ENCODE measurements at places on chromosomes 12 and 14.

- no peak for DNase-seq
Measured at GRCh38 chr12:52327830-52328500, 6.8 kb upstream of the KRT83 start.

DNA sequence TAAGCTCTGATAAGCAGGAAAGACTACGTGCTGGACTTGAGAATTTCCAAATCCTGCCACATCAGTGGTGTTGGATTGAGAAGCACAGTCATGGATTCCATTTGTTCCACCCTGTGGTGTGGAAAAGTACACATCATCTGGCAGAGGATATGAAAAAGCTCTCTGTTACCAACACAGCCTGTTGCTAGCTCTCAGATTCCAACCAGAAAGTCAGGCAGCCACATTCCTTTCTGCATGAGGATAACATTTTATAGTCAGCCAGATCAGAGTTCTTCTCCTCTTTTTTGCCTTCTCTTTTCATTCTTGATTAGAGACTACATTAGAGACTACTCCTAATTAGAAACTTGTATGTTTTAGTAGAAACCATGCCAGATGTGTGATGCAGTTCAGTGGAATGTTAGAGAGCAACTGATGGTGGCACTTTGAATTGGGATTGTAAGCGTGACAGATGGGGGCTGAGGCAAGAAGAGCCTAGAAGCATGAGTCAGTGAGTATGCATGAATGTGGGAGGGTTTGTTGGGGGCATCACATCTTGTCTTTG, 61.2 kb upstream of the STXBP6 start:
- DNase-seq: no peak

DNA sequence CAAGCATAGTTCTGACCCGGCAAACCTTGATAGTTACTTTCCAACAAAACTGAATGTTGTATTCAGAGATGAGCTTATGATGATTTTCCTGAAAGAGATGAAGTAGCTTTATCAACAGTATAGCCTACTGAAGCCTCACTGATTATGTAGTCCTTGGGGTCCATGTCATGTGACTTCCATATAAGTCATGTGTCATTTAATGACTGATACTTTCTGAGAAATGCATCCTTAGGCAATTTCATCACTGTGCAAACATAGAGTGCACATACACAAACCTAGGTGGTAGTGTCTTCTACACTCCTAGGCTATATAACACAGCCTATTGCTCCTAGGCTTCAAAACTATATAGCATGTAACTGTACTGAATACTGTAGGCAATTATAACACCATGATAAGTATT, 28.5 kb upstream of the TUBA1C start:
- no peak for DNase-seq

- DNase-seq: no peak
Measured at GRCh38 chr14:61578745-61579144, 116.6 kb upstream of the HIF1A start.

GRCh38 chr14:70283156-70283555, 76.3 kb downstream of the COX16 start:
- no peak for DNase-seq

DNA sequence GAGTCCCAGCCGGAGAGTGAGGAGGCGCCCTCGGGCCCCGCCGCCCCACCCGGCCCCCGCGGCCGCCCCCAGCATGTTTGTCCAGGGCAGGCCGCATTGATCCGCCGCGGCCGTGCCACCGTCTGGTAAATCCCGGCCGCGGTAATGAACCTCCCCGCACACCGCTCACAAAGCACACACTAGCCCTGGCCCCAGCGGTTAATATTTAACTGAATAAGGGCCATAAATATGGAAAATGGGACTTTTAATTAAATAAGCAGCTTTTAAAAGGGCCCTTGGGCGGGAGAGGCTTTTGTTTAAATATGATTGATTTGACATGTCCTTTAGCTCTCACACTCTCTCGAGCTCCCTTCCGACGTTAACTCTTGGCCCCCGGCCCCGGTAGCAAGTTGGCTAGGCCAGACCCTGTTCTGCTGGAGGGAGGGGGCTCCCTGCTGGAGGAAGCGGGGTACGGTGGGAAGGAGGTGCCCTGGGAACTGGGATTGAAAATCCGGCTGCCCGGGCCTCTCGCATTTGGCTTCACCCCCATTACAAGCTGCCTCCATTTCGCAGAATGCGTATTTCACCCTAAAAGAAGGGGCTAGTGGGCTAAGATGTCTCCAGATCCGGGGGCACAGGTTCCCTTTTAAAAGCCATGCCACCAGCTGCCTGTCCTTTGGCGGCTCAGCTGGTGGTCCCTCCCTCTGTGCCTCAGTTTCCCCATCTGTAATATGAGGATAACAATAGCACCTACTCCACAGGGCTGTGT, 199.8 kb downstream of the RBM19 start:
- no peak for DNase-seq

GRCh38 chr14:80919622-80920021, 21.9 kb downstream of the CEP128 start:
- DNase-seq: no peak
